ENCODE measurements at places on chromosomes 7 and 10. TPM values are rescaled to one million over a fixed set of nuclear protein-coding genes. Genes with fewer than 3 reads are reported as not detected.

NCF1 gene
- total RNA-seq = not detected

NPTX2 gene
- 0.15 TPM for total RNA-seq

MYH16 gene
- total RNA-seq = 0.23 TPM

HOXA11 gene
- 0.57 TPM for total RNA-seq

CDNF gene
- 0.39 TPM for total RNA-seq

DNA sequence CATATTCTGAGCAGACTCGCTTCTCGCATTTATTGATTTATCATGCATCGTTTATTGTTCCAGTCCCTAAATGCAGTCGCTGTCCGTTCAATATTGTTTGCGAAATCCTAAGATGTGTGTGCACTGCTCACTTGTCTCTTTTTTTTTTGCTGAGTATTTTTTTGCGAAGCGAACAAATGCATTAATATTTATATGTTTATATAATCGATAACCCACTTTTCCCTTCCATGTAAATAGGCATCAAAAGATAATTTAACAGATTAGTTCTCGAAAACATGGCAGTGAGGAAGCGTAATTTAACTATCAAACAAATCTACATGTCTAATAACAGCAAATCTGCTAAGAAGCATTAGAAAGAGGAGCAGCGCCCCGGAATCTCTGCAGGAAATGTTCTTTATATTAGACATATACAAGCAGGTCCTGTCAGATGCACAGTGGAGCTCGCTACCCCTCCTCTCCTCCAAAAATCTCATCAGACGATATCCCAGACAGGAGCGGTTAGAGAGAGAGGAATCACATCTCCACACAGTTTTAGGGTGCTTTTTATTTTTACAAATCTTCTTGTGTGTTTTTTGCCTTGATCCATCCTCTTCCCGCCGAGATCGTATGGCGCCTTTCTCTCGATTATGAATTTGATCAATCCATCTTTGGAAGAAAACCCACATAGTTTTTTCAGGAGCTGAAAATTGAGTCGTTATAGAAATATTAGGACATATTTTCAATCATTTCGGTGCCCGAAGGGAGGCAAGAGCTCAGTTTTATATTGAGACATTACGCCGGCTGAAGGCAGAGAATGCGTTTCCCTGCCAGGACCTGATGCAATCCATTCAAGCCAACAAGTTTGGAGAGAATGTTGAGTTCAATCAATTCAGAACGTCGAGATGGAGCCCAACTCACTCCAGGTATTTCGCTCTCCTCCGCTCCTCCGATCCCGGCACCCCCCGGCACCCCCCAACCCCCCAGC, at the start of gene ARID5B:
TSS of gene ARID5B (plus strand) at position 871 of the 964 bp plus-strand sequence. CDS start at position 882, 11 bp downstream.
- DNase-seq = no peak

DNA sequence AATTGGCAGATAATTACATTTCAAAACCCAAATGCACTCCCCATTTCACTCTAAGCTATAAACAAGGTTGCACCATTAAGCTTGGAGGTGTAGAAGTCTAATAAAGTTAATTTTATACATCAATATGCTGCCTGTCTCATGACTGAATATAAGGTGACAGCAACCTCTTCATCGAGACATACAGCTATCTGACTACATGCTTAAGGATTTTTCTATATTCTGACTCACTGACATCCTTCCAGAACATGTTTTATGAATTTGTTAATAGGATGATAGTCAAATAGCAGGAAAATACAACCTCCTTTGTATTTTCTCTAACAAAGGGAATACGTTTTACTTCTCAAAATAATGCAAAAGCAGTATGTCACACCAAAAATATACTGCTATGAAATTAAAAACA, 76.6 kb downstream of the NRBF2 start:
- DNase-seq = no peak

DNA sequence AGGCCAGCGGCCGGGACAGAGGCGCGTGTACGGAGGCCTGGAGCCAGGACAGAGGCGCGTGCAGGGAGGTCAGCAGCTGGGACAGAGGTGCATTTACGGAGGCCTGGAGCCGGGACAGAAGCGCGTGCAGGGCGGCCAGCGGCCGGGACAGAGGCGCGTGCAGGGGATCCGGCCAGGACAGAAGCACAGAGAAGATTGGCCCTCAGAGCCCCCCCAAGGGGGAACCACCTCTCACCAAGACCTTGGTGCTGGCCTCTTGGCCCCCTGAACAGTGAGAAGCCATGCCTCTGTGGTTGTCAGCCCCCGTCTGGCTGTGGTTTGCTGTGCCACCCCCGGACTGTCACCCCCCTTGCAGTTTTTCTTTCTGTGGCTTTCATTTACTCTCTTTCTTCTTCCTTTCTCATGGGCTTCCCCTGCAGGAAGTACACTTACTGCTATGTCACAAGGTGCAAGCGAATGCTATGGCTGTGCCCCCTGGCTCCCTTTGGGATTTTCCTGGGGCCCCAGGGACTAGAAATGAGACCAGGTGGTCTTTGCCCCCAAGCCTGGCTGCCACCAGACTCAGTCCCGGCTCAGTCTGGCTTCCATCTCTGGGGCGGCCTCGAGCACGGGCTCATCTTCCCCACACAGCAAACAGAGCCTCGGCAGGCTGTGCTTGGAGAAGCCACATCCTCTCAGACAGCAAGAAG, 41.1 kb downstream of the INSIG1 start:
- no peak for DNase-seq

DNA sequence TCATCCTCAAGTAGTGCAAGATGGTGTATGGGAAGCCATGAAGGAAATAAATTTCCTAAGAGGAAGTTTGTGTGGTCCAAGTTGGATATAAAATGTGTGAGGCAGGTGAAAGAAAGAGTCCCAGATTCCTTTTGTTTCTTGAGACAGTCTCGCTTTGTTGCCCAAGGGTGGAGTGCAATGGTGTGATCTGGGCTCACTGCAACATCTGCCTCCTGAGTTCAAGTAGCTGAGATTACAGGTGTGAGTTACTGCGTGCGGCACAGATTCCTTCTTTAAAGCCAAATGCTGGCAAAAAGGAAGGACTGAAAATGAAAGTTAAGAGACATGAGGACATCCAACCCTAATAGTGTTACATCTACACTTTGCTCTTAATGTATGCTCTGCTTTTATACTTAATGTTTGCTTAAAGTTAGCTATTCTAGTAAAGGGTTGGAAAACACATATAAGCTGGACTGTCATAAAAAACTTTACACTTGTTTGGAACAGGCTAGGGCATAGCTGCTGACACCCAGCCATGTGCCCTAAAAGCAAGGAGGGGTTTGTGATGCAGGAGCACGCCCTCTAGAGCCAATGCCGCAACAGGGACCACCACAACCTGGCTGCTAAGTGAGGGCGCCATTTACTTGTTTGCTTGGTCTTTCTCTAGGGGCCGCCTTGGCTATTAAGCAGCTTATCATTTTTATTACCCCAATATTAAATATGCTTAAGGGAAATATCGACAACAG, 34.5 kb downstream of the CLEC2L start:
- no peak for DNase-seq

GRCh38 chr10:73926152-73926764, 15.3 kb downstream of the PLAU start:
- DNase-seq = no peak

DNA sequence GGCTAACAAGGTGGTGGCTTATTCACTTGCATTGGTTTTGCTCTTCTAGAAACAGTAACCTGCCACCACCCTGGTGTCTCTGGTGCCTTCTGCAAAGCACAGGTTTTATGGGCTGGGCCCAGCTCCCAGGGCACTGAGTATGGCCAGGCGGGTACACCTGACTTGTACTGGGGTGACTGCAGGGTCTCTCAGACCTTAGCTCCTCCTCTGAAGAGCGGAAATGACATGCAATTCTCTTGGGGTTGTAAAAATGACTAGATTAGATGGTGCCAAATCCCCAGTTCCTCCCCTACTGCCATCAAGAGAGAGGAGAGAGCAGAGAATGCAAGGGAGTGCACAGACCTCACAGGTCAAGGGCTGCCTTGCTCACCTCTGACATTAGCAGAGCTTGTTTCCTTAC, 14.7 kb downstream of the ESYT2 start:
- DNase-seq = no peak

DNA sequence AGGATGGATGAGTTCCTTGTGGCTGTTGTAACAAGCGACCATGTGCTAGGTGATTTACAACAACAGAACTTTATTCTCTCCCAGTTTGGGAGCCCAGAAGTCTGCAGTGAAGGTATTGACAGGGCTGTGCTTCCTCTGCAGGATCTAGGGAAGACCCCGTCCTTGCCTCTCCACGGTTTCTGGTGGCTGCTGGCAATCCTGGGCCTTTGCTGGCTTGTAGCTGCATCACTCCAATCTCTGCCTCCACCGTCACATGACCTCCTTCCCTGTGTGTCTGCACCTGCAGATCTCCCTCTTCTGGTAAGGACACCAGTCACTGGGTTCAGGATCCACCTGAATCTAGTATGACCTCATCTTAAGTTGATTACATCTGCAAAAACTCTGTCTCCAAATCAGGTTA, 115.6 kb downstream of the GLRX3 start:
- no peak for DNase-seq

DNA sequence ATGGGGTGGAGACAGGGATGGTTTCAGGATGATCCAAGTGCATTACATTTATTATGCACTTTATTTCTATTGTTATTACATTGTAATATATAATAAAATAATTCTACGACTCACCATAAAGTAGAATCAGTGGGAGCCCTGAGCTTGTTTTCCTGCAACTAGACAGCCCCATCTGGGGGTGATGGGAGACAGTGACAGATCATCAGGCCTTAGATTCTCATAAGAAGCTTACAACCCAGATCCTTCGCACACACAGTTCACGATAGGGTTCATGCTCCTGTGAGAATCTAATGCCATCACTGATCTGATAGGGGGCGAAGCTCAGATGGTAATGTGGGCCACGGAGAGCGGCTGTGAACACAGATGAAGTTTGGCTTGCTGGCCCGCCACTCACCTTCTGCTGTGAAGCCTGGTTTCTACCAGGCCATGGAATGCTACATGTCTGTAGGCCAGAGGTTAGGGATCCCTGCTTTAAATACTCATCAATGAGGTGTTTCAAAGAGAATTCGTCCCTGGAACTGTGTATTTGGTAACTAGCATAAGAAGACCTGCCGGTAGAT, 21.2 kb upstream of the PRKCQ start:
- DNase-seq = no peak

DNA sequence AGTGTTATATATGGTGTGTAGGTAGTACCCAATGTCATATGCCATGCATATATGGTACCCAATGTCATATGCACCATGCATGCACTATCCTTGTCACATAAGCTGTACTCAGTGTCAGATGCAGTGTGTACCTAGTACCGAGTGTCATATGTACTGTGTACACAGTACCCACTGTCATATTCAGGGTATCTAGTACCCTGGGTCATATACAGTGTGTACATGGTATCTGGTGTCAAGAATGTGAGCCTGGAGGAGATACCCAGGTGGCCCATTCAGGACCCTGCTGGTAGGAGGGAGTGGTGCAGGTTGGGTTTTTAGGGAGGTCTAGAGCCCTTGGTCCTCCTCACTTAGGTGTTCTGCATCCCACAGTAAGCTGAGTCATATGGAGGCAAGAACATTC, 1.8 kb downstream of the ZMYND11 start:
- no peak for DNase-seq

- DNase-seq = no peak
Observed at GRCh38 chr10:32793033-32793432, 165.0 kb downstream of the ITGB1 start.

GRCh38 chr10:76719006-76719405, 918.6 kb downstream of the KCNMA1 start:
- no peak for DNase-seq

DNA sequence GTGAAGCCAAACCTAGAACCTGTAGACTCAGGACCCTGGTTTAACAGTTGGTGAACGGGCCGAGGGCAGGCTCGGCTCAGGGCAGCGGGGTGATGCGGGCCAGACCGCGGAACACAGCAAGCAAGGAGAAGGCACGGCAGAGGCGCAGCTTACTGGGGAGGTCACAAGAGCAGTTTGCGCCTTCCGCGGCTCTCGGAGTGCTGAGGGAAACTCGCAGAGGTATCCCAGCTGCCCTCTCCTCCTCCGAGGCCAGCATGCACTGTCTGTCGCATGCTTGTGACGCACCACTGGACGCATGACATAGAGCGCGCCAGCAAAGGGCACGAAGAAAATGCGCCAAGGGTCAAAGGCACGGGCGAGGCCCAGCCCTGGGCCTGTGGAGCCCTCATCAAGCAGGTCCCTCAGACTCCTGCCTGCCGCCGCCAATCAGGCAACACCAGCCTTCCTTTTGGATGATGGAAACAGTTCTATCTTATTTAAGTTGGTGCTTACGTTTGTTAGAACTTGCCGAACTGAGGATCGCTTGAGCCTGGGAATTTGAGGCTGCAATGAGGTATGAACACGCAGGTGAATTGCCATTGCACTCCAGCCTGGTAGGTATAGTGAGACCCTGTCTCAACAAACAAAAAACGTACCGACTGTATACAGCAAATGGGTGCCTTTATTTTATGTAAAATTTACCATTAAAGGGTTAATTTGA, 574.3 kb upstream of the GHITM start:
- no peak for DNase-seq

- no peak for DNase-seq
Observed at GRCh38 chr7:134104166-134104565, 23.0 kb upstream of the LRGUK start.

DNA sequence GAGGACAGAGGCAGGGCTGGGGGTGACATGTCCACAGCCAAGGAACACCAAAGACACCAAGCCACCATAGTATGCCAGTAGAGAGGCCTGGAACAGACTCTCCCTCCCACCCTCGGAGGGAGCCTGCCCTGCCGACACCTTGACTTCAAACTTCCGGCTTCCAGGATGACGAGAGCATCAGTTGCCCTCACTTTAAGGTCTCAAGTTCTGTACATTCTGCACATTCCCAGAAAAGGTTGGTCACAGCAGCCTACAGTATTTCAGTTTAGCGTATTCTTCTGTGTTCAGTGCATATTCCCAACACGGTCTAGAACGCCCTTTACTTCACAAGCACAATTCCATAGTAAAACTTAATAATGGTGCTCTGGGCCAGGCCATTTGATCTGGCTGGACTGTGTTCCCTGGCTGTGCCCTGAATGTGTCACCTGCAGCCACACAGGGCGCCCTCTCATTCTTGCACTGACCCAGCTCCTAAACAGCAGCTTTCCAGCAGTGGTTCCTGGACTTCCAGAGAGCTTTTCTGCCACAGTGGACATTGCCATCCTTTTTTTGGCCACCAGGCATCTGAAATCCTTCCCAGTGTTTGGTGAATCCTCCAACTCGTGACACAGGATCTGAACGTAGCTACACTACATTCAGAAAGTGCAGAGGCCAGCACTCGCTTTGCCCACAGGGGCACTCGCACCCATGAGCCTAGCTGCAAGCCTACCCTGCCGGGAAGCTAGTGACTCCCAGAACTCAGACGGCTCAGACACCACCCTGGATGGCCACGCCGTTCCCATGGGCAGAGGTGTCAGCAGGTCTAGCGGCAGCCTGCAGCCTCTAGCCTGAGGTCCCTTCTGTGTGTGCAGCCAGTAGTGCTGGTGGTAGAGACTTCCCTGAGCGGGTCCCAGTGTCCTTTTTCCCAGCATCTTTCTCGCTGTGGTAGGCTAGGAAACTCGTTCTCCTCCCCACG, 36.4 kb upstream of the INSIG1 start:
- no peak for DNase-seq

DNA sequence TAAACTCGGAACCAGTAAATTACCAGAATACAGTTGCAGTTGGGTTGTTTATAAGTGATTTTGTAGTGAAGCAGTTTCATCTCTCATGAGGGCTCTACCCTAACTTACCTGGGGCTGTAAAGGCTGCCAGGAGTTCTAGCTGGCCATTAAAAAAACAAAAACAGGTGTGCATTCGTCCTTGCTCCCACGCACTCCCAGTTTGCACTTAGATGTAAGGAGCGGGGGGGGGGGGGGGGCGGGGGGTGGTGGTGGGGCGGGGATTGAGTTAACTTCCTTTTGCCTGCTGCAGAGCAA, 2.3 kb upstream of the PFKFB3 start:
- no peak for DNase-seq

Measured in Panc1 (cell line).